Omental fat pad (tissue), 4 donors: ENCODE measurements at places on chromosomes 11 and 22.

DNA sequence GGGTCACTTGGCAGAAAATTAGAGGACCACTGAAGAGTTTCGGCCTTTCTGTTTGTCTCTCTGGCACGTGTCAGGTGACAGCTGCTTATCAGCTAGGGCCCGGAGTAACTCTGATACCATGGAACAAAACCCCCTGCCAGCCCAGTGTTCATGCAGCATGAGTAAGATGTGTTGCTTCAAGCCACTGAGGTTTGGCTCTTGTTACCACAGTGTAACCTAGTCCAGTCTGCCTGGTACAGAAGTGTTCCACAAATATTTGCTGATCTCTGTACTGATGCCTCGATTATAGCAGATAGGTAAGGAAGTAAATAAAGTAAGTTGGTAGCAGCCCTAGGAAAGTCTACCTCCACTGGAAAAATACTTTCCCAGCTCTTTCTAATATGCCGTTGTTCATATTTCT lies 20.5 kb upstream of the ETS1 start:
- no peak for DNase-seq

- no peak for DNase-seq
These were observed 198.3 kb downstream of the NAV2 start for GRCh38 chr11:19910931-19911330.

- no peak for DNase-seq
These were observed 4.1 kb upstream of the MUC6 start for GRCh38 chr11:1040428-1041148.

DNA sequence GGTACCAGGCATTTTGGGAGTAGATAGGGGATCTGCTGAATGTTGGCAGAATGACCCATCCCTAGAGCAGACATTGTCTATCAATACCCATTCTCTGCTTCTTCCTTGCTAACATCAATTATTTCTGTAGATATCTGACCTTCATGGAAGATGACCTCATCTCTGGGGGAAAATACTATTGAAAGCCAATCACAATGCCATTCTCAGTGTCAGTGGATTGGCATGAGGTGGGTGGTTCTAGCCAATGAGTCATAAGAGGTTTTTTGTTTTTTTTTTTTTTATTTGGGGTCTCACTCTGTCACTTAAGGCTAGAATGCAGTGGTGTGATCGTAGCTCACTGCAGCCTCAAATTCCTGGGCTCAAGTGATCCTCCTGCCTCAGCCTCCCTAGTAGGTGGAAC lies 42.5 kb downstream of the SNX19 start:
- no peak for DNase-seq

- no peak for DNase-seq
These were observed 373.9 kb upstream of the FAT3 start for GRCh38 chr11:91850533-91851275.
